Stimulated activated CD4-positive, alpha-beta T cell treated with anti-CD3 and anti-CD28 coated beads, Interleukin-1b, Interleukin-23, amount 100 ng/mL, for 48 hours (primary cell): ENCODE measurements at places on chromosomes 5 and 9.
A peak's percentile ranks its signal among the peaks of the same experiment; 100 is the strongest.

GRCh38 chr9:112705768-112706427 is 12.0 kb downstream of the INIP start:
- DNase-seq, result no peak

DNA sequence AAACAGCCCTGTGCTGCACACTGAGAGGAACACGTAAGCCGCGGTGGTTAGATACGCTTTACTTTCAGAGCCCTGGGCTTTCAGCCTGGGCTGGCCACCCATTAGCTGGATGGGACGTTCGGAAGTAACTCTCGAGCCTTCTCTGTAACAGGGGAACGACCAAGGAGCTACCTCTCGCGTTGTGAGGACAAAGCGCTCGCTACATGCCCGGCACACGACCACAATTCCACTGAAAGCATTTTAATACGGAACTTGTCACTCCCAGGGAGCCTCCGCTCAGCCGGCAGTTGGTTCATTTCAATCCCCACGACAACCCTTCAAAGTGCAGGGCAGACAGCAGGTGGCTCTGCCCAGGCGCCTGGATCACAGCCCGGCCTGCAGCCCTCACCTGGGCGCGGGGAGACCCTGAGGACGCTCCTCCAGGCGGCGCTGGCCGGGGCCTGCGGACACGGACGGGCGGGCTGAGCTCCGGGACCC is 368 bp downstream of the SURF1 start:
- DNase-seq, result no peak

DNA sequence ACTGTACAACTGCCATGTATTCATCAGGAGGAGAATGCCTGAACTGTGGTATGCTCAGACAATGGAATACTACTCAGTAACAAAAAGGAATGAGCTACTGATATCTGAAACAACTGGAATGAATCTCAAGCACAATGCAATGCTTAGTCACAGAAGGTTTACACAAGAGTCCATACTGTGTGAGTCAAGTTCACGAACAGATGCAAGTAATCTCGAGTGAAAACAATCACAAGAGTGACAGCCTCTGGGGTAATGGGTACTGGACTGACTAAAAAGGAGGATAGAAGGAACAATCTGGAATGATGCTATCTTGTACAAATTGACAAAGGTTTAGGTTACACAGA is 19.5 kb upstream of the GOLGA1 start:
- DNase-seq, result no peak

DNA sequence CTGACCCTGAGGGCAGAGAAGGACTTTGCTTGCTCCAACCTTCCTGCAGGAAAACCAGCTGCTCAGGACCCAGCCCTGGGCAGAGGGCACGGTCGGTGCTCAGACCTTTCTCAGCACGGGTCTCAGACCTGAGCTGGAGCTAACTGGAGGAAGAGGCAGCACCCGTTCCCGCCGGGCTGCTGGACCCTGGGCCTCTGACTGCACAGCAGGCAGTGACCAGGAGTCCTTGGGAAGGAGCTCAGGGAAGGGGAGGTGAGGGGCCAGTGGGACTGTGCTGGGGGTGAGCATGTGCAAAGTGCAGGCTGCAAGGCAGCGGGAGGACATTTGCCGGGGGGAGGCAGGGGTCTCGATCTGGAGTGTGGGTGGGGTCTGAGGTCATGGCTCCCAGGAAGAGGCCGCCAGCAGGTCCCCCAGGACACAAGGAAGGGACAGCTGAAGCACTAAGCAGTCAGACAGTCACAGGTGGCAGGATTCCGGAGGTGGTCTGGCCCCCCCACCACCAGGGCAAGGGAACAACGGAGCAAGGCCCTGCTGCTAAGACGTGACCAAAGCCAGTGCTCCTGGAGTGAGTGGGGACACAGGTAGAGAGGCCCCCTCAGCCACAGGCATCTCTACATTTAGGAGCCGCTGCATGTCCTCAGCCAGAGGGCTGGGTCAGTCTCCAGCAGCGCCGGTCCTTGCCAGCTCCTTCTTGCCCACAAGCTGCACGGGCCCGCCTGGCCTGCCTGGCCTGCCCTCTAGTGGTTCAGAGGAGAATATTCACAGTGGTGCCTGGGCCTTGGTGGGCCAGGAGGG is 4.8 kb upstream of the DPM2 start:
- DNase-seq, result peak; percentile 59
